Esophagus muscularis mucosa (tissue), 4 donors: ENCODE measurements at places on chromosomes 1 and 21.
A peak's percentile ranks its signal among the peaks of the same experiment; 100 is the strongest.

- DNase-seq: no peak
Measured at GRCh38 chr1:173414136-173414535, 63.0 kb upstream of the PRDX6 start.

- no peak for DNase-seq
Measured at GRCh38 chr21:14569026-14569621, 23.0 kb upstream of the SAMSN1 start.

DNA sequence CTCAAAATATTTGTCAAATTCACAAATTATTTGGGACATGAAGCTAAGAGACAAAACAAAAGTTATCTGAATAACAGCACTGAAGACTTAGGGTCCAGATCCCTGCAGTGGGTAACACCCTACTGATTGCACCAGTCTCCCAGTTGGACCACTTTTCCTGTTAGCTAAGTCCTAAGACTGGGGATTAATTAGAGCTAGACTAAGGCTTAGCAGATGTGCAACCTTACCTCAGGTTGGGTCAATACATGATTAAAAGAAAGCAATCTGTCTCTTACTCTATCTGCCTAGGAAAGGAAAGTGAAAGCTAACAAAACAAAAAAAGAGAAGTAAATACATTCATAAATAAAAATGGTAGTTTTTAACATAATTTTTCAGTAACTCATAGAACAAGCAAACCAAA, 737.2 kb upstream of the CHRM3 start:
- no peak for DNase-seq

- no peak for DNase-seq
Measured at GRCh38 chr21:45809421-45809820, 165.9 kb downstream of the PCBP3 start.

DNA sequence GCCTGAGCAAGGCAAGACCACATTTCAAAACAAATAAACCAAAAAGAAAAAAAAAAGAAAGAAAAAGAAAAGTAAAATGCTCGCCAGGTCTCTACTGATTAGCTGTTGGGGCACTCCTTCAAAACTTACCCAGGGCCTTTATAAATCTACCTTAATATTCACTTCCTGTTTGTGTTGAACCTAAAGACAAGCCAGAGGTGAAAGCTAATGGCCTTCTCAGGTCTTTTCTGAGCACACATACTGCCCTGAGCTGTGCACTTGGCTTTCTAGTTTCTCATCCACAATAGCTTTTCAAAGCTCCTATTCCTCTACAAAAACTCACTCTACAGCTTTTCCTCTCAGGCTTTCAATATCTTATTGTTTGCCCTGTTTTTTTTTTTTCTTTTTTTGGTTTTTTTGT, 50.5 kb downstream of the RNF115 start:
- DNase-seq: no peak

DNA sequence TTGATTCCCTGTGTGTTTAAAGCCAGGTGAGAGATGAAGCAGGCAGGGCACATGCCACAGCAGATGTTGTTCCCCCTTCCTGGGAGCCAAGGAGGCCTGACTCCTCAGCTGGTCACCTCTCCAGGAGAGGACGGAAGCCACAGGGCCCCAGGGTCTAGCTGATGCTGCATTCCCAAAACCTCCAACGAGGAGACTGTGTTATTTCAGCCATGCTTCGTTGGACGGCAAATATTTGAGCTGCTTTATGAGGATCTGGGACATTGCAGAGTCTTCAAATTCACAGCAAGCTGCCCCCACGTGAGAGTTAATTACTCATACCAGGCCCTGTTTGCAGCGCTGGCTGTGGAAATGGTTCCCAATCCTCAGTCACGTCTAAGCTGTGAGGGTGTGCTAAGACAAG, 85.3 kb downstream of the CDC7 start:
- DNase-seq: no peak

GRCh38 chr1:180542113-180542837, 16.5 kb upstream of the OVAAL start:
- DNase-seq: no peak

DNA sequence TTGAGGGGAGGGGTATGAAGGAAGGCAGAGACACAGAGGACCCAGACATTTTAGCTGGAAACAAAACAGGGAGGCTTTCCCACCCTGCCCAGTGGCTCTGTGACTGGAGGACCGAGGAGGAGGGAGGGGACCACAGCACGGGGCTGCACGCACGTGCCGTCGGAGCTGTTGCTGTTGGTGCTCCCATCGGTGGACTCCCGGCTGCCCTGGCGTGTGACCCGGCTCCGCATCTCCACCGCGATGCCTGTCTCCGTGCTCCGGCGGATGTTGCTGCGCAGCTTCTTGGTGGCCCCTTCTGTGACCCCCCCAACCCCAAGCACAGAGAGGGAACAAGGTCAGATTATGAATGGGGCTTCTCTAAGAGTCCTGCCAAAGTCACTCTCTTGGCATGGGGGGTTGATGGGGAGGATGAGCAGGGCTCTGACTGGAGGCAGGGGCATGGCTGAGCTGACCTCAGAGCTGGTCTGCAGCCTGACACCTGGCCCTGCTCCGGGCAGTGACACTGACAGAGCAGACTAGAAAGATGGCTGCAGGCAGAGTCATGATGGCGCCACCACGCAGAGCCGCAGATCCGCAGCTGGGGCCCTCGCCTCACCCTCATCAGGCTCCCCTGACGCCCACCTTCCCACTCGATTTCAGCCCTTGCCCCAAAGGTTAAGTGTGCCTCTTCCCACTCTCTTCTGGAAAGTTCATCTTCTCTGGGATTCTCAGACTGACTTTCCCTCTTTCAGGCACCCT, 29.6 kb downstream of the RIMS3 start:
- DNase-seq: no peak

DNA sequence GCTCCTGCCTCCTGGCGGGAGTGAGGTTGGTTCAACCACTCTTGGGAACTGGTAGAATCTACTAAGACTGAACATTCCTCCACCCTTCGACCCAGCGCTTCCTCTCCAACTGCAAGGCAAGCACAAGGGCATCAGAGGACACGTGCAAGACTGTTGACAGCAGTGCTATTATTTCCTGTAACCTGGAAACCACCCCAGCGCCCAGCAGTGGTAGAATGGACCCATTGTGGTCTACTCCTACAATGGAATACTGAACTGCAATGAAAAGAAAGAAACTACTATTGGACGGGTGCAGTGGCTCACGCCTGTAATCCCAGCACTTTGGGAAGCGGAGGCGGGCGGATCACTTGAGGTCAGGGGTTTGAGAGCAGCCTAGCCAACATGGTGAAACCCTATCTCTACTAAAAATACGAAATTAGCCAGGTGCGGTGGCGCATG, 33.0 kb upstream of the TARDBP start:
- DNase-seq: no peak

GRCh38 chr21:17925000-17925610, 105.9 kb upstream of the C21orf91 start:
- no peak for DNase-seq

- no peak for DNase-seq
Measured at GRCh38 chr1:67683766-67684525, 1.1 kb upstream of the GADD45A start.

DNA sequence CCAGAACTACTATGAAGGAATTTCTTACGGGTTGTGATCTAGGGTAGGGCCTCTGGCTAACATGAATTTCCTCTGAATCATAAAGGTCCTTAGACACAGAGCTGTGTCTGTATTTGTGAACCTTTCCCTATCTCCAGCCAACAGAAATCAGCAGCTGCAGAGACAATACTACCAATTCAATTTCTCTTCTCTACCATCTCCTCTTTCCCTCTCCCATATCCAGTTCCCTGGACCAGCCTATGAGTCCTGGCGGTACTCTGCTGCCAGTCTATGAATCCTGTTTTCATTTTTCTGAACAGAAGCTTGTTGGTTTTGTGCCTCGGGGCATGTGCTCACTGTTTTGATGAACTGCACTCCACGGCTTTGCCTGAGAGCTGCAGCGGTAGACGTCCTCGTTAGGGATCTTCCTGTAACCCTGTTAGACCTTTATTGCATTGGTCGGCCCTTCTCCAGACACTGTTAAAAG, 458.0 kb upstream of the VAMP3 start:
- peak; percentile 39 for DNase-seq

DNA sequence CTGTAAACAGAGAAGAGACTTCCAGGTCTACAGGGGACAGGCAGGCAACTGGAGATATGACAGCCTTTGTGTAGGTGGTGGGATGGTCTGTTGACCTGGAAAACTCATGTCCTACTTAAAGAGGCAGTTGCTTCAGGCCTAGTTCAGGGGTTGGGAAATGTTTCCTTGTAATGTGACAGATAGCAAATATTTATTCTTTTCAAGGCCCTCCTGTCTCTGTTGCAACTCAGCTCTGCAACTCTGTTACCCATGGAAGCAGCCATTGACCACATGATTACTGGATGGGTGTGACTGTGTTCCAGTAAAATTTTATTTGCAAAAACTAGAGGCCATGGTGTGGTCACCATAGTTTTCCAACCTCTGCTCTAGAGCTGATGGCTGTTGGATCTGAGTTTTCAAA, 341.9 kb downstream of the PTBP2 start:
- DNase-seq: no peak

GRCh38 chr1:154958681-154959425, 2.7 kb downstream of the PYGO2 start:
- DNase-seq: no peak

DNA sequence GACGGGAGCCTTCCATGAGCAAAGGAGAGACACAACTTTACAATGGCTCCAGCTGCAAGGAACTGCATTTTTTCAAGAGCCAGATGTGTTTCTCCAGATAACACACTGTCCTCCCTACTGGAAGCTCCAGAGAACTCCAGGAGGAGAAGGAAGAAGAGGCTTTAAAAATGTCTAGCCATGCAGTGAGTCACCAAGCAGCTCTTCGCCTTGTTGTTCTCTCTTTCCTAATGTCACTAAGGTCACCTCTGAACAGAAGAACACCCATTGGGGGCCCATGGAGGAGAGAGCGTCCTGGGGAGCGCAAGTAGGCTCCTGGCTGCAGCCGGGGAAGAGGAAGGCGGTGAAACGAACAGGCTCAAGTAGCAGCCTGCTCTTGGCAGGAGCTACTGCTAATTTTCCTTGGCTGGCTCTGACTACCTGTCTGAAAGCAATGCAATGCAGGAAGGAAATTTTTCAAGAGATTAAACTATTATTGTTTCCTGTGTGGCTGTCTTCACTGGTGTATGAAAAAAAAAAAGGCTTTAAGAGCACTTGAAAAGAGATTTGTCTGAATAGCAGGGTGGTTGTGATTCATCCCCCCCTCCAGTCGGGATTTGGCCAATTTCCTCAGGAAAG, 321.9 kb downstream of the SETD4 start:
- no peak for DNase-seq

GRCh38 chr21:22351076-22351475, 1352.9 kb downstream of the NCAM2 start:
- no peak for DNase-seq

GRCh38 chr1:63435161-63435560, 67.7 kb downstream of the ALG6 start:
- no peak for DNase-seq

- DNase-seq: no peak
Measured at GRCh38 chr1:151486557-151486956, 24.6 kb upstream of the CGN start.

DNA sequence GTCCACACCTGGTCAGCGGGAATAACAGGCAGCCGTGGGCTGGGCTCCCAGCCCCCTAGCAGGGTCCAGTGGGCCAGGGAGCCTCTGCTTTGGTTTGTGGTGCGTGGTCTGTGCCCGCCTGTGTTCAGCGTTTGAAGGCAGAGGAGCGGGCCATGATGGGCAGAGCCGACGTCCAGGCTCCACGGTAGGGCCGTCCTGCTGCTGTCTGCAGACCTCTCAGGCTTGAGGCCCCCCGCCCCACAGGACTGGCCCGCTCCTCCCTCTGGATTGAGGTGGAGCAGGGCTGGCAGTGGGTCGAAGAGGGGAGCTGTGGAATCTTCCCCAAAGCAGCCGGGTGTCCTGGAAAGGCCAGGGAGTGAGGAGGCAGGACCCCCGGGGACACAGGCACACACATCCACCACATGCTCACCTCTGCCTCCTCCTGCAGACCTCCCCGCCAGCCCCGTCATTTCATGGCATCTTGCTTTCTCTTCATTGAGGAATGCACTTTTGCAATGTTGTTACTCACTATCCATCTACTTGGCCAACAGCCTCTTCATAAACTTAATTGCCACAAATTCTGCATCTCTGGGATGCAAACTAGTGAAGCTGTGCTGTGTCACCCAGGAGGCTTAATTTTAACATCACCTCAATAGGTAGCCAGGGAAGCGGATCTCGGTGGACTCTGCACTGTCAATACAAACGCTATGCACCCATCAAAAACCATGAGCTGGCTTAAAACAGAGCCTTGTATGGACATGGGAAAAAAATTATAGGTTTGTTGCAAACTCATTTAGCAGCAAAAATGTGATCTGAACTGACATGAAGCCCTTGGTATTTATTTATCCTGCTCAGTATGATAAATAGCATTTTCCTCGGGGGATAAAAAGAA, 85.9 kb downstream of the PDE9A start:
- no peak for DNase-seq

DNA sequence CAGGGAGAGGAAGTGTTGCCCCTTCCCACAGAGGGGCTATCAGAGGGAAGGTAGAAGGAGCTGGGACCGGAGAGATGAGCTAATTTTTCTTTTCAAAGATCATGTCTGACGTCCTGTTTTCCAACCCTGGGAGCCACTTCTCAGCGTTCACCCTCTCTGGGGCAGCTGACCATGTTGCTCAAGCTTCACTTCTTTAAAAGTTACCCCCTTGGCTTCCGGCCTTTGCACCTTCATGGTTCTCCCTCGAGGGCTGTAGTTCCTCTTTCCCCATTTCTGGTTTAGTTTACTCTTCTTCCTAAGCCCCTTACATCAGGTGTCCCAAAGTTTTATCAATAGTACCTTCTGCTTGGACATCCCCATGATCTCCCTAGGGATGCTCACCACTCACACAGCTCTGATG, 23.8 kb upstream of the CSF1 start:
- DNase-seq: no peak

GRCh38 chr1:87535551-87535950, 206.9 kb downstream of the LMO4 start:
- no peak for DNase-seq

DNA sequence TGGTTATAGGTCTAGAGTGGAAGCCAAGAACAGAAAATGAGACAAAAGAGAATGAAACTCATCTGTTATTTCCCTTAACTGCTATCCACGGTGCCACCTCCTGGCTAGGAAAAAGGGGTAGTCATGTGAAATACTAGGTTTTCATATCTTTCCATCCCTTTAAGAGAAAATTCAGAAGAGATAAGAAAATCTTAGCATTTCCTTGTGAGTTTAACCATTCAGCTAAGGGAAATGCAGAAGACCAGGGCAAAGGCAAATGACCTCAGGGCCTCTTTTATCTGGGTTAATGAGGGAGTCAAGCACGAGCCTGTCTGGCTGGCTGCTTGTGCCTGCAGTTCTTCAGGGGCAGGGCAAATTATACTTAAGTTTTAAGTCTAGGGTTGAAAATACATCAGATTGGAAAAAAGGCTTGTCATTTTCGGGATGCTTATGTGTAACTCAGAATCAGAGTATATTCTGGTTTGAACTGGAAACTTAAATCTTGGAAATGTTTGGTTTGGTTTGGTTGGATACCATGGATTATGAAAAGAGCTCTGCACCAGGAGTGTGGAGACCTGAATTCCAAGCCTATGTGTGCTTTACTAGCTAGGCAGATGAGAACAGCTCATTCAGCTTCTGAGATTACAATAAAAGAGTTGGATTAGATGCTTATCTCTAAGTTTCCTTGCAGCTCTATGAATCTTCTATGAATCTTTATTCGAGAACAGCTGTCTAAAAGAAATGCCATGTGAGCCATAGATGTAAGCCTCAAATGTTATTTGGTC, 19.9 kb downstream of the NIBAN1 start:
- peak; percentile 19 for DNase-seq
